ENCODE measurements at places on chromosomes 11 and 22. TPM values are rescaled to one million over a fixed set of nuclear protein-coding genes. Genes with fewer than 3 reads are reported as not detected.

DNA sequence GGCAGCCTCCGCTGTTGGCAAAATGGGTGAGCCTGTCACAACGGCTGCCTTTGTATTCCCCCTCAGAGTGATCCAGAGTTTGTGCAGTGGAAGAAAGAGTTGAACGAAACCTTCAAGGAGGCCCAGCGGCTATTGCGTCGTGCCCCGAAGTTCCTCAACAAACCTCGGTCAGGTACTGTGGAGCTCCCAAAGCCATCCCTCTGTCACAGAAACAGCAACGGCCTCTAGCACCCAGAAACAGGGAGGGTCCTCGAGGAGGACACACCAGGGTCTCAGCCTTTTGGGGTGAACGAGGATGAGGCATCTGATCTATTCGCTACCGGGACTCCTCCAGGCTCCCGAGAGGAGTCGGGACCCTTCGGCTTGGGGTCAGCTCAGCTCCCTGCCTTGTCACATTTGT, 19.8 kb upstream of the MYO18B start:
- DNase-seq, result no peak

DNA sequence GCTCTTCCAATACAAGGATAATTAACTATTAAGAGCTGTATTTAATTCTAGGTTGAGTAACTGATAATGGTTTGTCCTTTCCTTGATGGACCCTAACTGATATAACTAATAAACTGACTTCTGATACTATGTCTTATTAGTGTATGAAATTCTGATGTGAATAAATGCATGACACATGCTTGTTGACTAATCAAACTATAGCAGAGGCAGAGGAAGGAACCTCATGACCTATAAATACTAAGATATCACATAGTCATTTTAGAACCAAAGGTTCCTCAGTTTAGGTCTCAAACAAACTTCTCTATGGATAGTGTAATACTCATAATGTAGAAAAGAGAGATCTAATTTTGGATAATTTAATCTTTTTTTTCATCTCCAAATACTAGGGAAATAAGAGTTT, 4.8 kb upstream of the HBD start:
- DNase-seq, result no peak

GRCh38 chr11:83070044-83070701, 1.5 kb downstream of the RAB30 start:
- no peak for DNase-seq

DNA sequence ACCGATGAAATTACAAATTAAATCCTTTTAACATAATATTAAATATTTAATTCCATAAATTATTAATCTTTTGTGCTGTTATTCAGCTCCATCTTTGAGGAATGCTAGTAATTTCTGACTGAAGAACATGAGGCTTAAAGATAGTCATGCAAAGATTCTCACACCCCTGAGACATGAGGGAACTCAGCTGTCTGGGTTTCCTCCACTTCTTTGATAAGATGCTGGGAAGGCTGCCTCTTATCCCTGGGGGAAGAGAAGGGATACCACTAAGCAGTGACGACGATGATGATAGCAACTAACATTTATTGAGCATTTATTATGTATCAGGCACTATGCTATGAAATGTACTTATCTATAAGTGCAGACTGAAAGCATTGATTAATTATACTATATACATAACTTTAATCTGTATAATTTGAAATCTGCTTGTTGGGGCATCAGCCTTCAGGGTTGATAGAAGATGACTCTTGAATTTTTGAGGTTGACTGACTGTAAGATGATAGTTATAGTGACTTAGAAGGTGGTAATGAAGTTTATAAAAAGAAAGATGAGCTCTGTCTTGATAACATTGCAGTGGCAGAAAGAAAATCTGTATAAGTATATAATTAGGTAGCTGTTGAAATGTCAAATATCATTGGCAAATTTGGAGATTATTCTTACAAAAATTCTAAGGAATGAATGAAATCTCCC, 78.4 kb downstream of the SIK2 start:
- DNase-seq, result no peak

DNA sequence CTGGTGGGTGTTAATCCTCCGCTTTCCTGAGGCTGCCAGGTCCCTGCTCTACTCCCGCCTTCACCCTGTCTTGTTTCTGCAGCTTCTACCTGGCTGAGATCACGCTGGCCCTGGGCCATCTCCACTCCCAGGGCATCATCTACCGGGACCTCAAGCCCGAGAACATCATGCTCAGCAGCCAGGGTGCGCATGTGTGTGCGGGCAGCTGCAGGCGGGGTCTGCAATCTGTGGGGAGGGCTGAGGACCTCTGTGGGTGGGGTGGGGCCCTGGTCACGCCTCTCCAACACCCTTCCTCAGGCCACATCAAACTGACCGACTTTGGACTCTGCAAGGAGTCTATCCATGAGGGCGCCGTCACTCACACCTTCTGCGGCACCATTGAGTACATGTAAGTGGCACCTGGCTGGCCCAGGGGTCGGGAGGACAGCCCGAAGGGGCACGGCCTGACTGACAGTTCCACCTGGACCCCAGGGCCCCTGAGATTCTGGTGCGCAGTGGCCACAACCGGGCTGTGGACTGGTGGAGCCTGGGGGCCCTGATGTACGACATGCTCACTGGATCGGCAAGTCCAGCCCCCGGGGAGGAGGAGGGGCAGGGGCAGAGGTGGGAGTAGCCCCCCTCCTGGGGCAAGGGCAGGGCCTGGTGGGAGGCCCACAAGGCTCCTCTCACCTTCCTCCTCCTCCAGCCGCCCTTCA, 4.5 kb downstream of the RPS6KB2 start:
- DNase-seq, result no peak

DKK3 gene
- polyA plus RNA-seq, result 66.7 TPM

GRCh38 chr11:36361901-36362391, 65.9 kb downstream of the PRR5L start:
- DNase-seq, result no peak

- DNase-seq, result no peak
These were observed 72.7 kb downstream of the FANCF start for GRCh38 chr11:22552885-22553284.

GRCh38 chr11:13423372-13423771, 39.6 kb downstream of the BTBD10 start:
- DNase-seq, result no peak

SULT4A1 gene
- 5.6 TPM for polyA plus RNA-seq

Measured in renal cortex interstitium (tissue), 15 donors.